ACHN (cell line): ENCODE measurements at places on chromosomes 7 and 10.

DNA sequence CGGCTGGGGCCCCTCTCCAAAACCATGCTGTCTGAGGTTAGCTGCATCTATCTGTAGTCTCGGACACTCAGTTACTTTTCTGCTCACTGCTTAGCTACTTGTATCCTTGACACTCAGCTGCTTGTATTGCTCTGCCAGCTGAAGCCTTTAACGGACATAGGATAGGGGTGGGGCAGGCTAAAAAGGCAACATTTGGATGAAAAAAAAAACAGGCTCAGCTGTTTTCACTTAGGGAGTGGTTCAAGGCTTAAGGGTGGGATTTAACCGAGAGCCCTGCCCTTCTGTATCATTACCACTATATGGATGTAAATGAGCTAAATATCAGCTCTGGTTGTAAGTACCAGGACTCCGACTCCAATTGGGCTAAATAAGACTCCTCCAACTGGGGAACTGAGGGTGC is 28.6 kb downstream of the LSMEM1 start:
- no peak for DNase-seq

DNA sequence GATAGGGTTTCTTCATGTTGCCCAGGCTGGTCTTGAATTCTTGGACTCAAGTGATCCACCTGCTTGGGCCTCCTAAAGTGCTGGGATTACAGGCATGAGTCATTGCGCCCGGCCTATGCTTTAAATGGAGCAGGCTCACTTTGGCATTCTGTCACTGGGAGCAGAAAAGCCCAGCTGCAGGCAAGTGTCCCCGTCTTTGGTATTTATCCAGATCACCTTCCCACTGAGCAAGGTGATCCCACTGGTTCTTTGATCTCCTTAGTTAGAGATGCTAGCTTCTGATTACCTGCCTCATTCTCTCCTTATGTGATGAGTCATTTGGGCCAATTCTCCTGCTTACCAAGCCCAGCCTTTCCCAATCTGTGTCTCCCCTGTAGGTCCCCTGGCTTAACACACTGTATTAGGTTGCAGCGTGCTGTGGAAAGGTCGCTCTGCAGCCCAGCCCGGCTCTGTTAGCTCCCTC is 39.3 kb downstream of the SPDYE5 start:
- DNase-seq, result no peak

- peak; percentile 87 for DNase-seq
Observed at GRCh38 chr7:73308665-73309214, at the start of gene NSUN5. NSUN5 (minus strand) TSS chr7:73308826; CDS start chr7:73308790, 36 bp downstream.

- no peak for DNase-seq
Observed at GRCh38 chr7:26964156-26964808, 99.9 kb upstream of the SKAP2 start.

DNA sequence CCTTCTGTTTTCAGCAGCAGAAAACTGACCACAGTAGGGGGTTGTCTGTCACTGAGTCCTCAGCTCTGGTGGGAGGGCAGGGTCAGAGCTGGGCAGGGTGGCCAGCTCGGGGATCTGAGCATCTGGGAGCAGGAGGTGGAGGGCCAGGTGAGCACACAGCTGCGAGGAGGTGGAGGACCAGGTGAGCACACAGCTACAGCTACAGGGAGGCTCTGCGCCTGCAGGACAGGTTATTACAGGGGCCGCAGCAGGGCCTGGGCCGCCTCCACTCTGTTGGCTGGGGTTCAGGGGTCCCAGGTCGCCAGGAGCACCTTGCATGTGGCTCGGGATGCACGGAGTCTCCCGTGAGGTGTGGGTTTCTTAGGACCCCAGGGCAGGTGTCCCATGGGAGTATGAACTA is 52.4 kb upstream of the PRKAR1B start:
- no peak for DNase-seq

DNA sequence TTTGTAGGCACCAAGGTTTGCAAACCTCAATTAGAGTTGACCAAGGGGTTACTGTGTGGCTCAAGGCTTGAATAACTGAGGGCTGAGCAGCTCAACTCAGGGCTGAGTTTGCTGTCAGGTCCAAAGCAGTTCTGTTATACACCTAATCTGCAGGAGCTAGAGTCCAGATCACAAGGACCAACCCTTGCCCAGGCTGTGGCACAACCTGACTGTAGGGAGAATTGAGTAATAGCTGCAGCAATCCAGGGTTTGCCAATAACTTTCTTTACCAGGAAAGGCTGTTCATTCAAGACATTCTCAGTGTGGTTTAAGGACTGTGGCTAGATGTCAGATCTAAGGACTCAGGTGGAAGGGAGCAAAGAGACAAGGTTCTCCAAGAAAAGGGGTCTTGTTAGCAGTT is 115.6 kb upstream of the IMMP2L start:
- no peak for DNase-seq

DNA sequence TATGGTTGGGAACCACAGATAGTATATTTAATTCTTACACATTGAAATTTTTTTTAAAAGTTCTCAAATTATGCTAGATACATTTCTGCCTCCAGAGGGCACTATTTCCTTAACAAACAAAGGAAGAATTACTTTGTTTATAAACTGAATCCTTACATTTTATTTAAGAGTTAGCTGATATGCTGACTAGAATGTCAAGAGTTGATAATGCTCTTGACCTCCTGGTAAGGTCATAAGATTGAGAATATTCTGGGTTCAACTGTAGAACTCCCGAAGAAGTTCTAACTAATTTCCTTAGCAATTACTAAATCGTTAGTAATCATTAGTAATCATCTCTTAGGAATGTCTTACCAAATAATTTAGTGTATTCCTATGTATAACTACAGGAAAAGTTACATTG is 95.3 kb upstream of the CYP26C1 start:
- DNase-seq, result peak; percentile 75

DNA sequence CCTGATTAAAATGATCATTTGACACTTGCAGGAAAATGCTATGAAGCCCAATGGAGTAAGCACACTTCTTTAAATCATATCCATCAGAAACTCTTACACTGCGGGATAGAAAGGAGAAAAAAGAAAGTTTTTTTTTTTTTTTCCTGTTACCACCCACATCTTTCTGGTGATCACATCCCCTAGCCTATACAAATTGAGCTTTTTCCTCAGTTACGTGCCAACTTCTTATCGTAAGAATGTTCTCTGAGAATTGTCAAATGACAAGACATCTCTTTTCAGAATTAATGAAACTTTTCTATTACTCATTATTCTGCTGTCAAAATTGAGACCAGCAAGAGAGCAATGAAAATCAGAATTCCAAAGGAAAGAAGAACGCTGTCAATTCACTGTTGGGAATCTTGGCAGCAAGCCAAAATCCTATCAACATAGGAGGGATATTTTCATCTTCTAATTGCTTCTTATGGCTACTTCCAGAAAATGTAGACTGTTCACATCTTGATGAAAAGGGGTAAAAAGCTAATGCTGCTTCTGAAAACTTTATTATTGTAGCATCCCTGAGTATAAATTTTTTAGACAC is 179.5 kb downstream of the ADAM12 start:
- DNase-seq, result no peak

- DNase-seq, result no peak
Observed at GRCh38 chr10:101814466-101815071, 3.7 kb downstream of the OGA start.
